ENCODE measurements at places on chromosomes 3 and 15.

DNA sequence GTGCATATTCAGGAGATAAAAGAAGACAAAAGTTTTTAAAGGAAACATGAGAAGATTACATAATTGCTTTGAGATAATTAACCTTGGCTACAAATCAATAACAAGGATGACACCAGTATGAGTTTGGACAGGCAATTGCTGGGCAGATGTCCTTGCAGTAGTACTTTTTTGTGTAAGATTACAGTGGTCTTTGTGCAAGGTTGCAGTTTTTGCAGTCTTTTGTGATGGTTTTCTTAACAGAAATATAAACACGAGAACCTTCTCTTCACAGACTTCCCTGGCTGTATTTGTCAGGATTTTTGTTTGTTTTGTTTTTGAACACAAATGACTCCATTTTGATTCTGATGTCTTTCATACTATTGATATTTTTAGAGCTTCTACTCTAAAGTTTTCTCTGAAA is 128.3 kb upstream of the ALCAM start:
- no peak for DNase-seq

- no peak for DNase-seq
Measured at GRCh38 chr15:22963641-22964040, 16.5 kb downstream of the CYFIP1 start.

DNA sequence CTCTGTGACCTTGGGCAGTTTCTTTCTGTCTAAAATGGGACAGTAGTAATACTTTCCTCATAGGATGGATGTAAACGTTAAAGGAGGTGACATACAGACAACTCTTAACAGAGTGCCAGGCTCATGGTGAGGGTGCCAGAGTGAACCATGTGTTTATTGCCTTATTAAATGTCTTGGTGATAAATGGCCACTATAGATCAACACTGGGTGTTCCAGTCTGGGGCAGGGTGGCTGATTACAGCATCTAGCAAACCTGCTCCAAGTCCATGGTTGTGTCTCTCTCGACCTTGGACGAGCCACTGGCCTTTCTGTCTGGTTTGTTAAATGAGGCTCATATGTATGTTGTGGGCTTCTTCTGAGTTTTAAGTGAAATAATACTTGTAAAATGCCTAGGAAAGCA is 75.1 kb downstream of the TRAK1 start:
- no peak for DNase-seq

- DNase-seq, result no peak
Measured at GRCh38 chr3:159522276-159522675, 466.4 kb upstream of the IL12A start.

DNA sequence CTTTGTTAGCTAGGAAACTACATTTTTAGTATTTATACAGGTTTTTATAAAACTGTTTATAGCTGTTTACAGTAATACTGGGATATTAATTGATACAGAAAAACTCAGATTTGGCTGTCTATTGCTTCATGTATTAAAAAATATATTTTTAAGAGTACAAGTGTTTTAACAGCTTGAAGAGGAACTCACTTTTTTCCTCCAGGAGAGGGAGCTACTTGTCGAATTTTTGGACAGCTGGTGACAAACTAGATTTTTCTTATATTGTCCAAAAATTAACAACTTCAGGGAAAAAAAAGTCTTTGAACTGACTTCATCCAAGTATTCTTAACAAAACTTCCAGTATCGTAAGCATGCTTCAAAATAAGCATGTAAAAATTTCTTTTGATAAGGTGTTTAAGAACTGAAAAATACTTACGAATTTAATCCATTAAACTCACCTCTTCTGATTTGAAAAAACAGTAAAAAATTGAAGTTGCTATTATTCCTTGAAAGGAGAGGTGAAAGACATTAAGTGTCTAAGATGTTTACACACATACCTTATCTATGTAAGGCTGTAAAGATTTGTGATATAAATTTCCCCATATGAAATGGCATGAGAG is 4.0 kb downstream of the DIPK2A start:
- no peak for DNase-seq

DNA sequence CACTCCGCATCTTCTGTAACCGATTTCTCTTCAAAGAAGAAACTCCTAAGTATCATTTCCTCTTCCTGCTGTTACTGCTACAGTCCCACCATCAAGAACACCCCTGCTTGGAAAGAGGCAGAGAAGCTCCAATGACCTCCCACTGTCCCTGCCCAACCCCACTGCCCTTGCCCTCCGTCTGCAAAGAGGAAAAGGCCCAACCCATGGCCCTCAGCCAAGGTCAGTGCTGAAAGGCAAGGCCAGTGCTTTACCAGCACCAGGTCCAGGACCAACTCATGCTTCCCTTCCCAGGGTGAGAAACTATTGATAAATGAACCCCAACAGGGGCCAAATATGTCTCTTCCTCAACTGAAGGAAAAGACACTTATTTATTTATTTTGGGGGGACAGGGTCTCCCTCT is 22.5 kb downstream of the FAM240A start:
- DNase-seq, result no peak

DNA sequence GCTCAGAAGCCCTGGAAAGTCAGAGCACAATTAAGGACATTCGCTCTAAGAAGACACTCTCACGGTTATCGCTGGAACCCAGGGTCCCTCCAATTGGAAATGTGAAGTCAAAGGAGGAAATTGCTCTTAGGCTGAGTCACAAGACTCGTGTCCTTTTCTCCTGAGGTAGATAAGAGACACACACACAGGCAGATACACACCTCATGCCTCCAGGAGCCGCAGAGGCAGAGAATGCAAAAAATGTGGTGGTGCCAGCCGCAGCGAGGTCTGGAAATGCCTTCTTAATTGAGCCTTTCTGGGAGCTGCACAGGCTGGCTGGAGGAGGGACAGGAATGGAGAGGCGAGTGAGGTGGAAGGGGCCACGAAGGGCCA is 189.3 kb downstream of the OPA1 start:
- DNase-seq, result no peak

- DNase-seq, result no peak
Measured at GRCh38 chr3:155233213-155233612, 60.3 kb downstream of the STRIT1 start.

DNA sequence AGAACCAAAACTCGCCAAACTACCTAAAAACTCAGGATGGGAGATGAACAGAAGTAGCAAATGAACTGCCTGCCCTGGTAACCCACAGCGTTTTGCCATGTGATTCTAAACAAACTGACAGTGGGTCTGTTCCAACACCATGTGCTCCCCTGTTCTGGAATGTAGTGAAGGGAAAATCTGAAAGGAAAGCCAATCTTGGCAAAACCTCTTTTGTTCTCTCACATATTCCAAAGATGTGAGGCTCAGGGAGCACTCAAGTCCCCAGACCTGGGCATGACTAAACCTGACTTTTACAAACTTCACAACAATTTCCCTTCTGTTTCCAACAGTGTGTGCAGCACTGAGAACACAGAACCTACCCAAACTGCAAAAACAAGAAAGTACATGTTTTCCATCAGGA is 116.1 kb downstream of the IMPG2 start:
- no peak for DNase-seq

DNA sequence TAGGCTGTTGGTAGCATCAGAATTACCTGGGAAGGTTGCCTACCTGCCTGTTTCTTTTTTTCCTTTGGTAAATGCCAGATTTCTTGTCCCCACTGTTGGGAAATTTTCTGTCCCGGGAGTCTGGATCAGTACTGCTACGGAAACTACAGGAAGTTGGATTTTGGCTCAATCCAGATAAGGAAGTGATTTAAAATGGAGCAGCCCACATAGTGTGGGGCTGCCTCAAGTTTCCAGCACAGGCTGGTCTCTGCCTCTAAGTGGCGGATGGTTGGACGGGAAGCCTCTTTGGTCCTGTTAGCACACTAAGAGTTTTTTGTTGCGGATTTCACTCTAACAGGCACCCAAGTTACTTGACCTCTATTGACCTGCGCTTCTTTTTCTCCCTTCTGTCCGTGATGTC is 54.7 kb downstream of the EEFSEC start:
- no peak for DNase-seq

- DNase-seq, result no peak
Measured at GRCh38 chr3:105417525-105418289, 51.0 kb downstream of the ALCAM start.

DNA sequence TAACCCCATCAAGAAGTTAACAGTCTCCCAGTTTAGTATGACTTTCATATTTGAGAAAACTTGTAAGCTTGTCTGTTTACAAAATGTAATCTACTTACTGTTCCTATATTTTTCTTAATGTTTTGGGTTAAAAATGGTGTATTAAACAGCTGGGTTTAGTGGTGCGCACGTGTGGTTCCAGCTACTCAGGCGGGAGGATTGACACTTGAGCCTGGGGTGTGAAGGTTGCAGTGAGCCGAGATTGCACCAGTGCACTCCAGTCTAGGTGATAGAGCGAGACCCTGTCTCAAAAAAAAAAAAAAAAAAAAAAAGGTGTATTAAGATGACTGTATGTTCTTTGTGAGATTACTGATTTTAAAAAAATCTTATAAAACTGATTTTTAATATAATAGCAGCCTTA is 69.3 kb downstream of the BBX start:
- no peak for DNase-seq

- no peak for DNase-seq
Measured at GRCh38 chr3:60877188-60877587, 374.1 kb downstream of the FHIT start.

GRCh38 chr15:100032358-100033085 is 299.3 kb upstream of the LYSMD4 start:
- DNase-seq, result no peak

- no peak for DNase-seq
Measured at GRCh38 chr3:183073839-183074238, 25.5 kb downstream of the MCCC1 start.

DNA sequence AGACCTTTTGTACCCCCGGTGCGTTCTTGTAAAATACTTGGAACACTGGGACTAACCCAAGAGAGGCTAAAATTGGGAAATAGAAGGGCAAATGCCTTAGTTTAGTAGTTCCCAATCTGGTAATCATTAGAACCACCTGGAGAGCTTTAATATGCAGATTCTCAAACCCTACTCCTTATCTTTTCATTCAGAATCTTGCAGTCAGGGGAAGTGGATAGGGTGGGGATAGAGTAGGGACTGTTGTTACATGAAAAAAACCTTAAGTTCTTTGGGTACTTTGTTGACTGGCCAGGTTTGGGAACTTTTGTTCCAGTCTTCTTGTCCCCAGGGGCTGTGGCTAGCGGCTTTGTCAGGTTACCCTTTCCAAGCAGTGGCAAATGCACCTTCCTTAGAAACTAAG is 15.9 kb downstream of the MAPKBP1 start:
- no peak for DNase-seq

DNA sequence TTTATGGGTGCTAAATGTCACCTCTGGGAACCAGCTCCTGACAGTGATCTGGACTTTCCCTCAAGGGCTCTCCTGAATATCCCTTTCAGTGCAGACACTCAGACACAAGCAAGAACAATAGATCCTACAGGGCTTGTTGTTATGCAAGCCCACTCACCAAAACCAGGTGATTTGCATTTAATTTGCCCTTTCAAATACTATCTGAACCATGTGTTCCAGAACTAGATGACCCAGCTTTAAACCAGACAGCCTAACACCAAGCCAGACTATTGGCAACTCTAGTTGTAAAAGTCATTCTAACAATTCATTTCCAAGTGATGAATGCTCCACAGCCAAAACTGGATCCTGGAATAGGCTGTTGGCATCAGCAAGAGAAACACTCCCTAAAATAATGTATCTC is 5.6 kb upstream of the ATP8B4 start:
- DNase-seq, result no peak

- DNase-seq, result no peak
Measured at GRCh38 chr3:133568294-133569014, 5.0 kb upstream of the CDV3 start.

- DNase-seq, result no peak
Measured at GRCh38 chr3:44762690-44763089, 1.1 kb downstream of the KIF15 start.

All from activated T-helper 1 cell treated with Interleukin-2 at 50 U/mL for 16 hours (primary cell).